ENCODE measurements at places on chromosomes 4 and X.

- DNase-seq: no peak
Observed at GRCh38 chr4:128123036-128123435, 61.9 kb downstream of the LARP1B start.

GRCh38 chr4:140305053-140305452, 68.4 kb upstream of the SCOC start:
- DNase-seq: no peak

- DNase-seq: no peak
Observed at GRCh38 chr4:7425124-7425523, 9.6 kb downstream of the PSAPL1 start.

GRCh38 chrX:50812995-50813842, 775 bp downstream of the SHROOM4 start:
- no peak for DNase-seq

DNA sequence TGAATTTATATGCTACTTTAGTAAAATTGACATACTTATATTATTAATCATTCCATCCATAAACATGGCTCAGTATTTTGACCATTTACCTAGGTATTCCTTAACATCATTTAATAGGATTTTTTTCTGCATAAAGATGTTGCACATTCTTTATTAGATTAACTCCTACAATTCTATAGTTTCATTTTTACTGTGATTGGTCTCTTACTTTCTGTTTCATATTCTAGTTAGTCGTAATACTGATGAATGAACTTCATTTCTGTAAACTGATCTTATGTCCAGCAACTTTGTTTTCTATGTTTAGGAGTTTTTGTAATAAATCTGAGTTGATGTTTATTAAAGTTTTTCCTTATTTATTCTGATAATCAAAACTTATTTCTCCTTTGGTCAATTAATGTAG, 278.2 kb upstream of the CXXC4 start:
- no peak for DNase-seq

GRCh38 chr4:61853041-61853440, 652.9 kb downstream of the ADGRL3 start:
- DNase-seq: no peak

- no peak for DNase-seq
Observed at GRCh38 chr4:18524667-18525066, 503.1 kb upstream of the LCORL start.

DNA sequence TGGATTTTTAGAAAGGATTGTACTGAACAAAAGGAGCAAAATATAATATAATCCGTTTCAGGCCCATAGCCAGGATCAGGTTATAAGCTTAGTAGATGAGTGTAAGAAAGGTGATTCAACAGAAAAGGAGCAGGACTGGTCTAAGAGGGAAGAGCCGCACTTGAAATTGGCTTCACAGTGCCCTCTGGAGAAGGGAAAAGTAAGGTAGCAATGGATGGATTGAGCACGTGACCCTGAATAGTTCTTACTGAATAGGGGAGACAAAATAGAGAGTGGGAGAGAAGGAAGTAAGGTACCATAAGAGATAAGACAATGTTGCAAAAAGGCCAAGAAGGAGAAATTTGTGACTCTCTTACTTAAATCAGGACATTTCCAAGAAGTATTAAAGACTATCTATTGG, 15.6 kb downstream of the CXorf66 start:
- no peak for DNase-seq

DNA sequence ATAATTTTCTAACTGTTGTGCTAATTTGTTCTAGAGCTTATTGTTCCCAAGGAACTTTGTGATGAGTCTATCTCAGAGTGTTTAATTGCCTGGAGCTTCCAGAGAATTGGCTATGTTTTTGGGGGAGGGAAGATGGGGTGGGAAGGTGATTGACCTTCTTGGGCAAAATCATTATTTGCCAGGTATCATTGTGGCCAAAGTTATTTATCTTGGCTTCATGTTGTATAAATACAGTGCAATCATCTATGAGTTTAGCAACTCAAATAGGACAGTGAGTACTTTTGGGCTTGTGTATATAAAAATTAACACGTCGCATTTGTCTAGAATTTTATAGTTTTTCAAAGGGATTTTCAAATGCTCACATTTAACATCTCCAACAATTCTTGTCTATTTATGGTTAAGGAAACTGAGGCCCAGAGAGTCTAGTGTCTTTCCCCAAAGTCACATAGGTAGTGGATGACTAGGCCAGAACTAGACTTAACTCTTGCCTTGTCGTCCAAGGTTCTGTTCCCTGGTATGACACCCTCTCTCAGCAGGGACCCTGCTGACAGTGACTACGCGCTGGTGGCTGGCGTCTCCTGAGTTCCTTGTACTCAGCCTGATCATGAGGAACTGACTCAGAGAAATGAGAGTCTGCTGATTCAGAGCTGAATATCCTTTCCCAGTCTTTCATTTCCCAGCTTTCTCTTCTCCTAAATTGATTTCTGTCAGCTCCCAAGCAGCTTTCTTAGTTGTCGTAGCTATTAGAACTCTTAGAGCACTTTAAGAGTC, 27.7 kb downstream of the FNIP2 start:
- DNase-seq: no peak

DNA sequence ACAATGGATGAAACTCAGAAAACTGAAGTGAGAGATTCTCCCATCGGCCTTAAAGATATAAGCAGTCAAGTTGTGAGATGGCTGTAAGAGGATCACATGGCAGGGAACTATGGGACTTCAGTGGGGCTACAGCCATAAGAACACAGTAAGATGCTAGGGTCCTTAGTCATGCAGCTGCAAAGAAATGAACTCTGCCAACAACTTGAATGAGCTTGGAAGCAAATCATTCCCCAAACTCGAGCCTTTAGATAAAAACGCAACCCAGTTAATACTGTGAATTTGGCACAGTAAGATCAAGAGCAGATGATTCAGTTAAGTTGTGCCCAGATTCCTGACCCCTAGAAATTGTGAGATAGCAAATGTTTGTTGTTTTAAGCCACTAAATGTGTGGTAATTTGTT, 117.3 kb downstream of the FAM13A start:
- DNase-seq: no peak

- no peak for DNase-seq
Observed at GRCh38 chr4:33255094-33255493, 2534.9 kb downstream of the PCDH7 start.

DNA sequence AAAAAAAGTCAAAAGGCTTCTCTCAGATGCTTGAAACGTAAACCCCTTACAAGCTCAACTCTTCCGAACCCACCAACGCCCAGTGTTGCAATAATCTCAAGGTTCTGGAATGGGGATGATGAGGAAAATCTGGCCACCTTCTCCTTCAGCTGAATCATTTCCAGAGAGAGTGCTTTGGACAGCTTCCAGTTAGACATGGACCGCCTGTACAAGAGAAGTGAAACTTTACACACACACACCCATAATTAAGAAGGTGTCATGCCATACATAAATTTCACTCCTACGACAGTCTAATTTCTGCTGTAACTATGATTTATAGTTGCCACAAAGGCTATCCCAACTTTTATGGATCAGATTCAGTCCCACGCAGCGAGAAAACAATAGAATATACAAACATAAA, 72.3 kb downstream of the PRKG2 start:
- DNase-seq: no peak

GRCh38 chr4:18155067-18156041, 133.8 kb upstream of the LCORL start:
- no peak for DNase-seq

GRCh38 chrX:149274516-149275105, 230.5 kb downstream of the IDS start:
- DNase-seq: no peak

DNA sequence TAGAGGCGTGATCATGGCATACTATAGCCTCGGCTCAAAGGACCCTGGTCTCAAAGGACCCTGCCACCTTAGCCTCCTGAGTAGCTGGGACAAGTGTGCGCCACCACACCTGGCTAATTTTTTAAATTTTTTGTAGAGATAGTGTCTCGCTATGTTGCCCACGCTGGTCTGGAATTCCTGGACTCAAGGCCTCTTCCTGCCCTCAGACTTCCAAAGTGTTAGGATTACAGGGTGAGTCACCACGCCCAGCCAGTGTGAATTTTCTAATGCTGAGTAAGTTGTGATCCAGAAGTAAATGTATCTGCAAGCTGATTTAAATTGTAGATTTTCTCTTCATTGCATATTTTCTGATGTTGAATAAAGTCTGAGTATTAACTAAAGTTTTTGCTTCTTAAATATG, 2.6 kb upstream of the ZNF674 start:
- DNase-seq: no peak

GRCh38 chr4:41590591-41590990, 52.6 kb downstream of the LIMCH1 start:
- DNase-seq: no peak

DNA sequence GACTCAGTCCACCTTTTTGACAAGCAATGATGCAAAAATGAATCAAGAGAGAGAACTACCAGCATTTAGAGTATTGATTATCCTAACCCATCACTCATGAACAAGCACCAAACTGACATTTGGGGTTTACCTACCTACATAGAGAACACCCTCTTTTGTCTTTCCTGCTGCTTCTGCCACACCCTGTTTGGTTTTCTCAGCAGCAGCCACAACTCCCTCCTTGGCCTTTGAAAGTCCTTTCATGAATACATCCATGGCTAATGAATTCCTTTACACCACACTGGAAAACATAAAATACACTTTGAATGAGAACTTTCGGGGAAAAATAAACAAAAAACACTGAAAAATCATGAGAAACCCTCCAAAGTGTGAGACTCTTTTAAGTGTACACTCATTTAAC, 1.5 kb downstream of the SNCA start:
- DNase-seq: no peak

GRCh38 chr4:153039542-153040185, 103.5 kb downstream of the FHDC1 start:
- no peak for DNase-seq

DNA sequence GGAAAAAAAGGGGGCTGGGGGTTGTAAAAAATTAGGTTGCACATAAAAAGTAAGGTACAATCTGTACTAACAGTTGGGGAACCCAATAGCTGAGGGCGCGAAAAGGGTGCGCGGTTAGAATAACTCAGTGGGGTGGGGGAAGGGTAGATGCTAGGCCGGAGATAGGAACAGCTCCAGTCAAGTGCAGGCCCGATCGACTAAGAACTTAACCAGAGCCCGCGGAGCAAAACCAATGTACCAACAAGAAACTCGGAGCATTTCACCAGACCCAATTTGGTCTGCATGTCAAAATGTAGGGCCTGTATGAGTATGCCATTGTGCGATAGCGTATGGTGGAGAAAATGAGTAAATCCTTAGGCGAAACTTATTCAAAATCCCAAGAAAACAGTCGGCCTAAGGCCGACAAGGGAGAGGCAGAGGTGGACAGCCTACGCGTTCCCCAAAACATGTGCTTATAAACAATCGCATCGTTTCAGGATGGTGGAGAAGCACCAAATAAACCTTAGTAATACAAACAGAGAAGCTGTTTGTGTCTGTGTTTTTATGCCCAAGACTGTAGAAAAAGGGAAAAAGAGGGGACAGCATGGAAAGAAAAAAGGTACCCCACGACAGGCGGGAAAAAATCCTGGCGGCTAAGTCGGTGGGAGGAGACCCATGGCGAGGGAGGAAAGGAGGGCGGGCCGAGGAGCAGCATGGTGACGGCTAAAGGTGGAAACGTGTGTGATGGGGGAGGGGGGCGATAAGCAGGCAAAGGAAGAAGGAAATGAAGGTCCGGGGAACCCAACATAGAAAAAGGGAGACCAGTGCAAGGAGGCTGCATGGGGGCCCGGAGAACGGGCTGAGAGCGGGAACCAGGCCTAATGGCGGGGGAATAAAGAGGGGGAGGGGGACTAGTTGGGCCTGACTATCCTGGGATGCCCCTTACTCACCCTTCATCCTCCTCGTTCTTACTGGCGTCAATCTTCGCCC, 990 bp downstream of the HNRNPD start:
- peak; percentile 72 for DNase-seq

GRCh38 chr4:53501561-53501960, 89.7 kb downstream of the LNX1 start:
- DNase-seq: no peak

GRCh38 chrX:4964112-4964511, 1250.7 kb upstream of the PRKX start:
- DNase-seq: no peak

GRCh38 chrX:30504309-30504708, 73.3 kb downstream of the TASL start:
- DNase-seq: no peak

GRCh38 chr4:151522866-151523519, 114.0 kb downstream of the FHIP1A start:
- DNase-seq: no peak
